ENCODE measurements at places on chromosomes 2 and 18.

- DNase-seq: no peak
Measured at GRCh38 chr2:241873081-241873802, 3.7 kb downstream of the RTP5 start.

DNA sequence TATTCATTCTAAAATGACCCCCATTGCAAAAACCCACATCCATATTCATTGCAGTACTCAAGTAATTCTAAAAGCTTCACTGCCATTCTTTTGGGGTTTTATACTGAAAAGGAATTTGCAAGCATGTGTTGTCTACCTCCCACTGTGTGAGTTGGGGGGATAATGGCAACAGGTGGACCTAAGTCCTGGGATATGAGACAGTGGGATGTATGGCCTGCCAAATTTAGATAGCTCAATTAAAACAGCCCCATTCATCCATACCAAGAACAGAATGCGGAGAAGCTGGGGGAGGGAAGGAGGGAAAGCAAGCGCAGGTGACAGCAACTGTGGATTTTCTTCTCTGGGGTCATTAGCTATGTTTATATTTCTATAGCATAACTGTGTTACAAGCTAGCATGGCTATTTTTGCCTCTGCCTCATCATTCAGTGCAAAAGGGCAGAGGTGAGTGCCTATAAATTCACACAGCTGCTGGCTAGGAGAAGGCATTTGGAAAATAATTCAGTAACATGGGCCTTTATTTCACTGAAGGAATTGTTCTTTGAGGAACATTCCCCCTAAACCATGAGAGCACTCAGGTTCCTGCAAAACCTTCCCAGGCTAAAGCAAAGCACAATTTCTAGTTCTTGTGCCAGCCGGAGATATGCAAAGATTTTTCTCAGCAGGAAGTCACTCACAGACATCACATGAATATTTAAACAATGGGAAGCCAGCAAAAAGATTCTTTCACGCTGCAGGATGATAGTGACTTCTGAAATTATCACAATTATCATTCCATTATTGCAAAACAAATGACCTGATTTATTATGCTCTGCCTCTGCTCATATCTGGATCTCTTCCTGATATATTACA is 393.9 kb upstream of the ACVR2A start:
- no peak for DNase-seq

GRCh38 chr2:41923156-41923786 is 124.5 kb upstream of the PKDCC start:
- no peak for DNase-seq

DNA sequence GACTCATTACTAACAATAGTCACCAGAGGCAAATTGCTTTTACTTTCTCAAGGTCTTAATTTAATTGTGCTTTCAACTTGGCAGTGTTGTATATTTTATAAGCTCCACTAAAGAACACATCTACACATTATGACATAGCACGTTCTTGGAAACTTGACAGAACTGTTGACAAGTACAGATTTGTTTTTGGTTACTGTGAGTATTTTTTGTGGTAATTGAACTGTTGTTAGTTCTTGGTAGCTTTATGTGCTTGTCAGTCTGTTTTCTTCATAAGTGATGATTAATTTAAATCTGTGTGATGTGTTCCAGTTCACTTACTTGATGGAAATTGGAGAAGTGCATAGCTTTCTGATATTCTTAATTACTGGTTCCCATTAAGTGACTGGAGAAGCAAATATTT is 63.9 kb downstream of the COMMD1 start:
- no peak for DNase-seq

DNA sequence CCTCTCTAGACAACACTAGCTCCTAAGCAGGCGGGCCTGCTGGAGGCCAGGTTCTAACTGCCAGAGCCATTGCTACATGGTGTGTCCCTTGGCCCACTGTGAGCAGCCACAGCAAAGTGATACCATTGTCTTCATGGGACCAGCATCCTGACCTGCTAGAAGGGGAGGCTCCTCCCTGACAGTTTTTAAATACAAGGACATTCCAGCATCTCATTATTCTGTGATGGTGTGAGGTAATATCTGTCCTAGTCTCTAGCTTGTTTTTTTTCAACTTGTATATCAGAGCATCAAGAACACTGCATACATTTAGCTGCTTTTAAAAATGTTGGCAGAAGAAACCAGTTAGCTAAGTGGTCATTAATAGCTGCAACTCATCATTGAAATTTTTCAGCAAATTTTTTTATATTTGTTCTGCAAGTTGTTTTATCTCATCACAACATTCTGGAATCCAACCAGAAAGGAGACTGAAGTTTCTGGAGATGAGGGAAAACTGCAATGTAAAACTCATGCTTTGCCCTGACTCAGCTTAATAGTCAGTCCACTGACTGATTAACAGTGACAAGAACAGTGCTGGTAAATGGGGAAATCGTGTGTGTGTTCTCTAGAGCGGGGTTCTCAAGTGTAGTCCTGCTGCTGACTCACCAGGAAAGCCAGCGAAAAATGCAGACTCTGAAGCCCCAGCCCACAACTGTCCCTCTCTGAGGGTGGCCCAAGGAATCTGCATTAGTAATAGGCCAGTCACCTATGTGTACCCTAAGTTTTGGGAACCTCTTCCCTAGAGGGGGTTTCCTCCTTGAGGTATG is 17.8 kb downstream of the MAPRE3 start:
- peak; percentile 78 for DNase-seq

- peak; percentile 19 for DNase-seq
Measured at GRCh38 chr2:202096736-202097135, 23.7 kb downstream of the KIAA2012 start.

GRCh38 chr2:224175538-224175937 is 136.5 kb upstream of the SERPINE2 start:
- DNase-seq: no peak

- no peak for DNase-seq
Measured at GRCh38 chr2:205145888-205146287, 536.4 kb upstream of the NRP2 start.

- no peak for DNase-seq
Measured at GRCh38 chr18:24959051-24959476, 392.9 kb downstream of the ZNF521 start.

DNA sequence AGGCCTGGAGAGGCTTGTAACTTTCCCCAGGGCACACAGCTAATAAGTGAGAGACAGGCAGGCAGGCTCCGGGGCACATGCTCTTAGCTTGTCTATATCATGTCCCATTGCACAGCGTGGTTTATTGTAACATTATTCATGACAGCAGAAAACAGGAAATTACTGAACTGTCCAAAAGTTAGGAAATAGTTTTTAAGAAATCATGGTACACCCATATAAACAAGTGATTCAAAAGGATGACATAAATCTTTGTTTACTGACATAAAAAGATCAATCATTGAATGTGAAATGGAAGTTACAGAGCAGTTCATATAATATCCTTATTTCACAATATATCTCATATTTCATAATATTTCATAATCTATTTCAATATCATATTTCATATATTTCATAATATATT is 34.3 kb upstream of the TXNDC2 start:
- peak; percentile 51 for DNase-seq

DNA sequence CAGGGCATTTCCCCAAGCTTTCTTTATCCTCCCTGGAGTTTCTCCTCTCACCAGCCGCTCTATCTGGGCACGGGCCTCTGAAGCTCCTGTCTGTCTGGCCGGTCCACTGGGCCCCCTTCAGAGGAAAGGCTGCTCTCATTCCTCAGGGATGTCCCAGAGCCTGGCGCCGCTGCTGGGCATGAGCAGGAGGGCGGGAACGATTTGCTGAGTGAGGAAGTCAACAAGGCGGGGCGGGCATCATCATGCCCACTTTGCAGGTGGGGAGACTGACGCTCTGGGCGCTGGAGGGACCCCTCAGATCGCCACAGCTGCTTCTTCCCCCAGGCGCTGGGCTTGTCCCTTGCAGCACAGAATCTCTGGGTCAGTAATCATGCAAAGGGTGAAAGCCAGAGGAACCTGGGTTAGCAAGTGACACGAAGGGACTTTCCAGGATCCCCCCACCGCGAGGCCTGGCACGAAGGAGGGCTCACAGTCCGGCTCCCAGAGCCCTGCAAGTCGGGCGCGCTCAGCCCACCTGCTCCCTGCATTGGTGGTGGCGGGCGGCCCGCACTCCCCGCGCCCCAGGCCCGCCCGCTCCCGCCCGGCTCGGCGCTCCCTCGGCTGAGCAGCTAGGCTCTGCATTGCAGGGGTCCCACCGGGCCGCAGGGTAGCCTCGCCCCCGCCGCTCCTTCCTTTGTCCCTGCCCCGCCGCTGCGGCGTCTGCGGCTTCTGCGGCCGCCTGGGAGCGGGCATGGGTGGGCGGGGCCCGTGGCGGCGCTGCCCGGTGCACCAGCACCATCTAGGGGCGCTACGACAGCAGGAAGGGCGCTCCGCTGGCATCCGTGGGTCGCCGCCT is 157.8 kb downstream of the CYRIA start:
- DNase-seq: peak; percentile 20

DNA sequence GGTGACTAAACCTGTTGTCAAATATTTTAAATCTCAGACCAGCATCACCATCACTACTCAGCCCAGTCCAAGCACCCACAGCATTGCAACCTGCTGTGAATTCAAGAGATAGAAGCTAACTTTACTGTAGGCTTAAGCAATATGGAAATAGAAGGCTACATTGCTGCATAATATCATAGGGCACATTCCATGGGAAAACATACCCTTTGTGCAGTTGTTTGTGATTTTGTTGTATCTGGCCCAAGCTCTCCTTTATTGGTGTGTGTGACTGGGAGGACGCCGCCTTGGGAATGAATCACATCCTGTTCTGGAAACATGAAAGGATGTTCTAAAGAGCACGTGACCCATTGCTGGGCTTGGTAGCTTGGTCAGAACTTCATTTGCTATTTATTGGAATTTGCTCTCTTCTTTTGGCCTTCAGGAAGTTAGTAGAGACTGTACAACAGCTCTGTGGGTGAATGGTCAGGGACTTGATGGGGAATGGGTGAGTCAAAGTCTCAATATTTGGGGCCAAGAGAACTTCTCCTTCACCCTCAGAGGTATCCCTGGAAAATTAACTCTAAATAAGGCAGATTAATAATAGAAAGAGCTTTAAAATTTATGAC is 106.8 kb upstream of the SERPINE2 start:
- DNase-seq: peak; percentile 94

DNA sequence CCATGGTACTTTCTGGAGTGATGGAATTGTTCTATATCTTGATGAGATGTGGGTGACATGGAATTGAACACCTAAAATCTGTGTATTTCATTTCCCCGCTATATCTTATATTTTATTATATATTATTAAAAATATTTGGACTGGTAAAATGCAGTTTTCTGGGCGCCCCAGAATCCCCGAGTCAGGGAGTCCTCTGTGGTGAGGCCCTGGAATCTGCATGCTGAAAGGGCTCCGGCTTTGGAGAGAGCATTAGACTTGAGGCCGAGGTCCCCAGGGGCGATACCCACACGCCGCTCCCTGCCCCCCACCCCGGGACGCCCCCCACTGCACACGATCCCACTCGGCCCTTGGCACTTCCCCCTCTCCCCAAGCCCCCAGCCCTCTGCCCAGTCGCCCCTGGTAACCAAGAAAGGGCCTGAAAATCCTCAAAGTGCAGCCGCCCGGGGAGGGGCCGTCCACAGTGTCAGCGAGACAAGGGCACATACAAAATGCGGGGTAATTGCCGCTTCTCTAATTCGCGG is 126.0 kb downstream of the ZFP36L2 start:
- DNase-seq: no peak

- DNase-seq: no peak
Measured at GRCh38 chr2:233674995-233675394, 3.3 kb downstream of the UGT1A9 start.

DNA sequence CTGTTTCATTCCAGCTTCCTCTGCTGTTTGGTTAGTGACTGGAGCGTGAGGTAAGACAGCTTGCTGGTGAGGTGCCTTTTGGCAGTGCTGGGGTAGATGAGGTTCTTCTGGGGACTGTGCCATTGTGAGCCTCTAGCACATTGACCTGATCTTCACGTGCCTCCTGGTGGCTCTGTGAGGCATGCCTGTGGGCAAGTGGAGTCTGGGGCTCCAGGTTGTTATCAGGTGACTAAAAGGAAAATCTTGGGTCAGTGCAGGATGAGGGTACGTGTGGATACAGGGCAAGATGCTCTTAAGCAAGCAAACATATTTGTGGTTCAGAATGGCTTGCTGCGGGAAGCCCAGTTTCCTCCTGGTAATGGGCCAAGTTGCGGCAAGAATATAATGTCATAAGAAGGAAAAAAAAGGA is 75.4 kb downstream of the FHOD3 start:
- peak; percentile 88 for DNase-seq

GRCh38 chr2:180050246-180050645 is 43.1 kb upstream of the CWC22 start:
- peak; percentile 24 for DNase-seq

- DNase-seq: no peak
Measured at GRCh38 chr2:31075431-31075830, 62.8 kb downstream of the GALNT14 start.

GRCh38 chr2:203510941-203511305 is 24.2 kb downstream of the RAPH1 start:
- no peak for DNase-seq

DNA sequence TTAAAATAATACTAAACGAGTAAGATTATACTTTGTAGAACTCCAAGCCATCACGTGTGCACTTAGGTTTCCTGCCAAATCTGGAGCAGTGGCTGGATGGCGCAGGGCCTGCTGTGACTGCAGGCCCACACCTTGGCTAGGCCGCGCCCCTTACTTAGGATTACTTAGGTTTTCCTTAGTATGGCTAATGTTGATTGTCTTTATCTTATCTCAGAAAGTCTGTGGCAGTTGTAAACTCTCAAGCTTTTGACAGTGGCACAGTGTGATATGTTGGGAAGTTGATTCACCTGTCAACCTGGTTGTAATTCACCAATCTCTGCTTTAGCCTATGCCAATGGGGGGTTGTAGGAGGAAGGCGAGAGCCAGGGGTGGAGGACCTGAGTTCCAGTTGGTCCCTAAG is 208.4 kb downstream of the ZNF407 start:
- no peak for DNase-seq

- no peak for DNase-seq
Measured at GRCh38 chr18:23504720-23505119, 1.4 kb downstream of the RMC1 start.

- DNase-seq: no peak
Measured at GRCh38 chr2:100580367-100581276, 17.8 kb downstream of the PDCL3 start.
